ENCODE measurements at places on chromosomes 5 and 9. TPM values are rescaled to one million over a fixed set of nuclear protein-coding genes. Genes with fewer than 3 reads are reported as not detected.

DNA sequence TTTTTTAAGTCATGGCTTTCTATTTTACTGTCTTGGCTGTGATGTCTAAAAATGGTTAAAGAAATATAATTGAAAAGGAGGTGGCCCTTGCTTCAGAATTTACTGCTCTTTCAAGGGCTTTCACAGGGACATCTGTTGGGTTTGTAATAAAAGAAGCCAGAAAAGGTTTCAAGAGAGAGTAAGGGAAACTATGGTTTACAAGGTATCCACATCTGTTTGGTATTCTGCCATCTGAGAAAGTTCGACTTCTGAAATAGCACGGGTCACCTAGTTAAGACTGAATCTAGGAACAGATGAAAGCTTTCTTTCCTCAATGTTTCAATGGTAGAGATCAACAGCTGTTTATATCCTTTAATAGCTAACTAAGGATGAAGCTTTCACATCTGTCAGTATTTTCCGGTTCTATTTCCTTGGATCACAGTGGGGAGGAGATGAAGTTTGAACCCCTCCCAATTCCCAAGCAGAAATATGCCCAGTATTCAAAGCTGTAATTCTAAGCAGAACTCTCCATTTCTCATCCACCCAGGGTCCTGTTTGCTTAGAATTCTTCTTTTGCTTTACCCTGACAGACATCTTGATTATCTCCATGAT, 72.8 kb upstream of the IFNK start:
- no peak for DNase-seq

The FLT4 gene
- total RNA-seq = 2.0 TPM

GRCh38 chr9:12614488-12614887, 78.7 kb upstream of the TYRP1 start:
- DNase-seq = no peak

DNA sequence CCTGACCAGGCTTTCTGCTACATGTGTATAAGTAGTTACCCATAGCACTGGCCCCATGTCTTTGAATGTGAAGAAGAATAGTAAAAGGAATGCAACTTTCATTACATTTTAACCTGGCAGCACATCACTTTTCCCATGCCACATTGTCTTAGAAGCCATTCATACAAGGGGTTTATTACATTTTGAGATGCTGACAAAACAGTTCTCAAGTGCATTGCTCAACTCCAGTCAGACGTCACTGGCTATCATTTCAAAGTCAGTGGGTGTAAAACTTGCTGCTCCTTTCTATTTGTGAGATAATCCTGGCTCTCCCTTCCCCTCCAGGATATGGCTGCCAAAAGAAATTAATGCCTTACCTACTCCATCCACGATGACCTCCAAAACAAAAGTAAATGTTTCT, 97.0 kb upstream of the VCAN start:
- DNase-seq = no peak

GRCh38 chr5:145768863-145769262, 66.3 kb downstream of the PRELID2 start:
- DNase-seq = no peak

DNA sequence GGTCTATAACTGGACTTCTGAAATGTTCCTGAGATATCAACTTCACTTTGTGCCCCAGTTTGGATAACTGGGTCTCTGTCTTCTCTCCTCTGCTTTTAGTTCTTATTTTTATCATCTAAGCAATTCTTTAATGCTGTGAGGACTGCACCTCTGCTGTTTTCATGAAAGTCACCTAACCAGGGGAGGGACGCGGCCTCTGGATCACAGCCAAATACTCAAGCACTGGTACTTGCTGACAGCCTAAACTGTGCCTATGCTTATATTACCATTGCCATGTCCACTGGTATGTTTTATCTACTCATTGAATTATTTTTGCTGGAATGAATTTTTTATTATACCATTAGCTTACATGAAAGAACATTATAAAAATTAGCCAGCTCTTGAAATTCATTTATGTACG, 674.0 kb downstream of the DMRTA1 start:
- no peak for DNase-seq

The EIF4E1B gene
- not detected for total RNA-seq

GRCh38 chr5:36889264-36889663, 12.7 kb downstream of the NIPBL start:
- DNase-seq = no peak

GRCh38 chr9:35962126-35962906, 4.4 kb upstream of the OR2S2 start:
- no peak for DNase-seq

The PCDHGA9 gene
- total RNA-seq = 0.10 TPM

DNA sequence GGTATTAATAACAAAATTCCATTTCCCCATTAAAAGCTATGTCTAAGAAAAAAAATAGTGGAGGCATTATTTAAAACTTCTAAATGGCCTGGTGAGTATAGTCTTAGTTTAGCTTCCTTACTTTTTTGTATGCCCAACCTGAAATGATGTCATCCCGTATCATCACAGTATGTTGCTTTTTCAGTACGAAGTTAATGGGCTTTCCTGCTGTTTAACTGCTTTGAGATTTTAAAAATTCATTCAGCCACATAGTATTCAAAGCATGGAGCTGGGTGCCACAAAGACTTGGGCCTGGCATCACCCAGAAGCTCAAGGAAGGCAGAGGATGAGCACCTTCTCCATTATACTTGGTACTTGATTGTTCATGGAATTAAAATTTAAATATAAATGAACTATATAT, 7.4 kb downstream of the F2RL2 start:
- DNase-seq = no peak

The DAB2IP gene
- total RNA-seq = not detected

DNA sequence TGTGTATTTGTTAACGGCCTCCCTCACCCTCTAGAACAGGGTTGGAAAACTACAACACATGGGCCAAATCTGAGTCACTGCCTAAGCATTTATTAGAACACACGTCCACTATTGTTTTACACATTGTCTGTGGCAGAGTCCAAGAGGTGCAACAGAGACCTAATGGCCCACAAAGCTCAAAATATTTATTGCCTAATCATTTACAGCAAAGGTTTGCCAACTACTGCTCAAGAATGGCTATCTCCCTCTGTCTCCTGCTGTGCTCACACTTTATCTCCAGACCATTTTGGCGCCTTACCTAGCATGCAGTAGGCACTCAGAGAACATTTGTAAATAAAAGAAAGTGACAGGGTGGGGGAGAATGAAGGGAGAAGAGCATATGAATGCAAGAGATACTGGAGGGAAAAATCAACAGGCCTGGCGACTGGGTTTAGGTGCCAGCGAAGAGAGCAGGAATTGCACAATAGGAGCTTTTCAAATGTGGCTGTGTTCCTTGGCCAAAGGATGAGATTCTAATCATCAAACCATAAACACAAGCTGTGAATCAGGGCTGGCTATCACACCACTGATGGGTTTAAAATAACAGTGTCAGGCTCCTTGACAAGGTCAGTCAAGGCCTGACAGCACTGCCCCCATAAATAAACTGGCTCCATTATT, 80.3 kb downstream of the EPB41L4A start:
- DNase-seq = no peak

- no peak for DNase-seq
These were observed 206.6 kb downstream of the ICE1 start for GRCh38 chr5:5628866-5629606.

The TAF11L5 gene
- not detected for total RNA-seq

DNA sequence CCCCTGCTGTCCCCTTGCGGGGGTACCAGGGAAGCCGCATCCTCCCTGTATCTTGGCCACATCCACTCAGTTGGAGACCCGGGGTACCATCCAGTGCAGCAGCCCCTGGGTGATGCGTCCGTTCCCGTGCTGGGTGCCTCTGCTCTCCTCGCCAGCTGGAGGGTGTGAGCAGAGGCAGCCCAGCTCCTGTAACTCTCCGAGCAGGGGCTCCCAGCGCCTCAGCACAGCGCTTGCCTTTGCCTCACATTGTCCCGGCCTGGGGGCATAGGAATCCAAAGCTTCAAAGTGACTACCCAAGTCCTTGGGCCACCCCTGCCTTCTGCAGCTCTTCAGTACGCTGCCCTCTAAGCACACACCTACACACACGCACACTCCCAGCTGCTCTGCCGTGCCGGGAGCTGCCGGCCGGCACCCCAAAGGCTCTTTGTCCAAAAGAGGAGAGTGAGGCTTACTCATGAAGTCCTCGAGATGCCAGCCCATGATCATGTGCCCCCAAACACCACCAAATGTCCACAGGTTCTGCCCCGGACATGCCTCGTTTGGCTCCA, 733 bp downstream of the ANGPTL2 start:
- DNase-seq = no peak

The ANKRD18A gene
- total RNA-seq = 8.6 TPM

DNA sequence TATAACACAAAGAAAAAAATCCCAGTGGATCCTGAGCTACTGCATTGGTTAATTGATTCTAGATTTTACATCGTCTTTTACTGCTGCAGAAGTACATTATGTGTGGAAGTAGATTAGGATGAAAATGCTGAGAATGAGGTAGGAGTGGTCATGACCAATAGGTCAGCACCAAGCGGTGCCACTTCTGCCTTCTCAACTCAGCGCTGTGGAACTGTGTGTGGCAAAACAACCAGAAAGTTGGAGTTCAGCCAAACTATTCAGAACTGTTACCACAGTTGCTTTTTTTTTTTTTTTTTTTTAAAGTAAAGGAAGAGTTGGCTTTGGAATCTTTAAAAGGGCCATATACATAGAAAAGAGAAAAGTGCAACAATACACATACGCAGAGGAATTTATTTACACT, 24.2 kb downstream of the POU5F2 start:
- DNase-seq = no peak

GRCh38 chr9:114287001-114287762, 35.7 kb upstream of the ORM1 start:
- no peak for DNase-seq

DNA sequence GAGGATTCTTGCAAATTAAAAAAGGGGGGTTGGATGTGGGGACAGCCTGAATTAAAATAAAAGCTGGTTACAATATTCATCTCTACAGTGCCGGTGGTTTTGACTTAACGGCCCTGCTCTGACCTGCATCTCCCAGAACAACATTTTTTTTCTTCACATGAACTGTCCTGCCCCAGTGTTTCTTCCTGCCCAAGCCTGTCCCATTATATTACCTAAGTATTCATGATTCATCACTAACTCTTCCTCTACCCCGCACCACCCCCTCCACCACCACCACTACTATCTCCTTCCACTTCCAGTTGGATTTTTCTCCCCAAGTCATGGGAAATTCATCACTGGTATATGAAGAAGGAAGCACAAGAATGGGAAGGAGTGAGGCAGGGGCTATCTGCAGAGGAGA, 90.1 kb downstream of the ZFAND5 start:
- DNase-seq = no peak

DNA sequence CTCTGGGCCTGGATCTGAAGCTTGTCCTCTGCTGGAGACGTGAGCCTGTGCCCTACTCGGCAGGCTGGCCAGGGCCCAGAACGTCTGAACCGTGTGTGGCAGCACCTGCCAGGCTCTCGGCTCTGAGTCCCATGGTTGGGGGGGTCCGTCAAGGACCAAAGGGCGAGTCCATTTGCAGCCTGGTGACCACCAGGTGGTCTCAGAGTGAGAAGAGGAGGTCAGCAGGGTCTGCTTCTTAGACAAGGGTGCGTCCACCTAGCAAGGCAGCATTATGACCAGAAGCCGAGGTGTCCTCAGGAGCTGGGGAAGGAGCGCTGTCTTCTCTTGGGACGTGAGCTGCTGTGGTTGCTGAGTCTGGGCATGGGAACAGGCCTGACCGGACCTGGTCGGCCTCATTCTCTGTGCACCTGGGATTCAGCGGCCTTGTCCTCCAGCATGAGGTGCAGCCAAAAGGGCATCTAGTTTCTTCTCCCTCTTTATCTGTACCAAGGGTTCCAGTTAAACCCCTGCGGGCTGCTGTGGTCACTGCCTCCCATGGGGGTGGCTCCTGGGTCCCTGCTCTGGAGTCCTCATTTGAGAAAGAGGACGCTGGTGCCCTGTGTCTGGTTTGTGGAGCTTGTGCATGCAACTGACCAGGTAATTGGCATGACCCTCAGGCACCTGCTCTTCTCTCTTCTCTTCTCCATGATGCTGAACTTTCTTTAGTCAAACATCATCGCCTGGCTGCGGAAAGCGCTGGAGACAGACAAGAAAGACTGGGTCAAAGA, 14.4 kb downstream of the EXOC3 start:
- DNase-seq = no peak

GRCh38 chr9:2263665-2264064, 248.5 kb downstream of the SMARCA2 start:
- DNase-seq = no peak

GRCh38 chr5:151005187-151005949, 15.0 kb upstream of the GPX3 start:
- DNase-seq = no peak

Data from activated CD4-positive, alpha-beta memory T cell treated with anti-CD3 and anti-CD28 coated beads for 36 hours (primary cell).